Endodermal cell (in vitro differentiated cells): ENCODE measurements at places on chromosomes 12 and 14. TPM values are rescaled to one million over a fixed set of nuclear protein-coding genes. Genes with fewer than 3 reads are reported as not detected.

Gene C12orf50
- 0.07 and 0.09 TPM in 2 replicates for total RNA-seq

Gene KLRC4
- not detected in 2 replicates for total RNA-seq

Gene AKAP6
- 5.0 to 6.1 TPM (median 5.1 TPM) in 3 replicates for total RNA-seq

Gene ANO4
- 3.2 and 3.4 TPM in 2 replicates for total RNA-seq

Gene SPRYD4
- total RNA-seq, result 3.6 and 3.8 TPM in 2 replicates

Gene IL23A
- total RNA-seq, result 10.4 and 10.8 TPM in 2 replicates

Gene SYNE2
- 36.1 to 78.6 TPM (median 70.0 TPM) in 3 replicates for total RNA-seq

Gene SERPINA12
- not detected in 2 replicates for total RNA-seq
